ENCODE measurements at places on chromosomes 1 and 21. TPM values are rescaled to one million over a fixed set of nuclear protein-coding genes. Genes with fewer than 3 reads are reported as not detected.
A peak's percentile ranks its signal among the peaks of the same experiment; 100 is the strongest.

DNA sequence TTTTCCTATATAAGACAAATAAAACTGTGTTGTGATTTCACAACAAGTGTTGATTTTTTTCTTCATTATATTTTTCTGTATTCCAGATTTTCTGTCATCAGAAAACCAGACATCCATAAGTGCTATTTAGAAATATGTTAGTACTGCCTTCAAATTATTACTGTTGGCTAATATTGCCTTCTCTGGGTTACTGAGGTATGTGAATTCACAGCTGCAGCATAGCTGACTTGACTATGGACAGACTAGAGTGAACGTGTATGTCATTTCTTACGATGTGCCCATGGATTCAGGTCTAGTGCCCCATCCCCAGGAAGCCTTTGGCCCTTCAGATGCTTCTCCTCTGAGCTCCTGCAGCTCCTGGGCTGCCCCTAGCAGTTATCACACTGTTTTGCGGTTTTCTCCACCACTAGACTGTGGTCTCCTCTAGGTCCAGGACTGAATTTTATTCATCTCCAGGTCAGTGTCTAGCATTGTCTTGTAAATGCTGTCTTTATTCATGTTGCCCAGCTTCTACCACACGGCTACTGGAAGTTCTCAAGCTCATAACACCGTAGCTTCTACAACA lies 118.5 kb downstream of the FGGY start:
- no peak for DNase-seq

GRCh38 chr1:185284533-185285276 lies 32.3 kb downstream of the IVNS1ABP start:
- peak; percentile 63 for DNase-seq

GRCh38 chr1:63307196-63307794 lies 15.1 kb upstream of the FOXD3 start:
- DNase-seq = no peak

The ACTA1 gene
- total RNA-seq = 18.7 TPM

GRCh38 chr1:185309566-185309965 lies 7.5 kb downstream of the IVNS1ABP start:
- DNase-seq = peak; percentile 25

The C8A gene
- total RNA-seq = not detected

- DNase-seq = no peak
Measured at GRCh38 chr1:229192031-229192430, 78.9 kb upstream of the RAB4A start.

GRCh38 chr1:7531562-7532340 lies 239.3 kb upstream of the VAMP3 start:
- no peak for DNase-seq

GRCh38 chr1:2971101-2971501 lies 50.2 kb upstream of the ACTRT2 start:
- DNase-seq = no peak

DNA sequence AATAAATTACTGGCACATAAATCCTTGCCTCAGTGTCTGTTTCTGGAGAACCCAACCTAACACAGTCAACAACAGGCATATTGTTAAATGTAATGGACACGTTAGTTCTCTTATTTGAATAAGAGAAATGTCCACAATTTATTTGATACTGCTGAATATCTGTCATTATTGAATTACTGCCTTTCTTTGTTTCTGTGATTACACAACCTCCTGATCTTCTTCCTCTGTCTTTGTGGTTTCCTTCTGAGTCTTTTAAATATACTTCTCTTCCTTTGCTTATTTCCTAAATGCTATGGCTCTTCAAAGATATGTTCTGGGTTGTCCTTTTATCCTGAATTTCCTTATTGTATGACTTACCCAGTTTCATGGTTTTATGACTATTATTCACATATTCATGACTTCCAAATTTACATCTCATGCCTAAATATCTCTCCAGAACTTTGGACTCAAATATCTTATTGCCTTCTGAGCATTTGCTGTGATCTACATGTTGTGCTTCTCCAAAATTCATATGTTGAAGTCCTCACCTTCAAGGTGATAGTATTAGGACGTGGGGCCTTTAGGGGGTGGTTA lies 39.9 kb downstream of the MSH4 start:
- DNase-seq = no peak

GRCh38 chr1:206709772-206710459 lies 25.2 kb downstream of the MAPKAPK2 start:
- DNase-seq = no peak

GRCh38 chr1:242178924-242179708 lies 180.2 kb upstream of the MAP1LC3C start:
- no peak for DNase-seq

- DNase-seq = no peak
Measured at GRCh38 chr21:41916888-41917433, 36.9 kb downstream of the C2CD2 start.

GRCh38 chr1:85078903-85079302 lies 30.6 kb upstream of the MCOLN3 start:
- DNase-seq = peak; percentile 50

DNA sequence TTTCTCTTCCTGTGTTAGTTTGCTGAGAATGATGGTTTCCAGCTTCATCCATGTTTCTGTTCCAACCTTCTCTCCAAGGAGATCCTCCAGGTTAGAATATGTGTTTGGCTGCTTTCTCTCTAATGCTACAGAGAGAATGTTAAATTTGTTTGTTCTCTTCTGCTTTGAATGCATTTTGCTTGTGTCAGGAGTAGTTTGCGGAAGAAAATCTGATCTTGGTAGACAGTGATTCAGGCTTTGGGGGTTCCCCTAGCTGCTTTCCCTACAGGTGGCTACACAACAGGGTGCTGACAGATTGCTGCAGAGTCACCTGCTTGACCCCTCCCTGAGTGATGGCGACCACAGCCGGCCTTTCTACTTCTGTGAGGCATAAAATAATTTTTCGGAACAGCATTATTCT lies 41.8 kb downstream of the MACO1 start:
- DNase-seq = no peak

DNA sequence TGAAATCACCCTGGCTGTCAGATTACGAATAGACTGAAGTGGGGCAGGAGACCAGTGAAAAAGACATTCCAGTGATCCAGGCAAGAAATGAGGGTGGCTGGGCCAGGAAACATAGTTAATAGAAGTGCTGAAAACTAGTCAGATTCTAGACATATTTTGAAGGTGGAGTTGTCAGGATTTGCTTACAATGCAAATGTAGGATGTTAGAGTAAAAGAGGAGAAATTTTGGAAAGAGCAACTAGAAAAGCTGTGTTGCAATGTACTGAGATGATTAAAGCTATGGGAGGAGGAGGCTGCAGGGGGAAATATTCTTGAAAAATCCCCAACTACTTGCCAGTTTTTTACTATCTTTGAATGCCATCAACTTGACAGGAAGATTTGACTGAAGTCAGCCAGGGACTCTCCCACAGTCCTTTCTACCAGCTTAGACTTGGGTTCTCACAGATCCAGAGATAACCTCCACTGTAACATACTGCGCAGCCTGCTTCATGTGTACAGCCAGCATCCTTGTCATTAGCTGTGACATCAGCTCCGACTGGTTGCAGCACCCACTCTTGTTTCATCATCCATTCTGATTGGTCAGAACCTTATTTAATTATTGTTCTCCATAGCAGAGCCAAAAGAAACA lies 109.7 kb downstream of the TSEN15 start:
- DNase-seq = peak; percentile 84

- peak; percentile 55 for DNase-seq
Measured at GRCh38 chr1:88595355-88596002, 88.6 kb upstream of the PKN2 start.

The ELAPOR1 gene
- total RNA-seq = not detected

- DNase-seq = no peak
Measured at GRCh38 chr1:18344755-18345154, 136.0 kb upstream of the KLHDC7A start.

The PTBP2 gene
- 89.6 TPM for total RNA-seq

DNA sequence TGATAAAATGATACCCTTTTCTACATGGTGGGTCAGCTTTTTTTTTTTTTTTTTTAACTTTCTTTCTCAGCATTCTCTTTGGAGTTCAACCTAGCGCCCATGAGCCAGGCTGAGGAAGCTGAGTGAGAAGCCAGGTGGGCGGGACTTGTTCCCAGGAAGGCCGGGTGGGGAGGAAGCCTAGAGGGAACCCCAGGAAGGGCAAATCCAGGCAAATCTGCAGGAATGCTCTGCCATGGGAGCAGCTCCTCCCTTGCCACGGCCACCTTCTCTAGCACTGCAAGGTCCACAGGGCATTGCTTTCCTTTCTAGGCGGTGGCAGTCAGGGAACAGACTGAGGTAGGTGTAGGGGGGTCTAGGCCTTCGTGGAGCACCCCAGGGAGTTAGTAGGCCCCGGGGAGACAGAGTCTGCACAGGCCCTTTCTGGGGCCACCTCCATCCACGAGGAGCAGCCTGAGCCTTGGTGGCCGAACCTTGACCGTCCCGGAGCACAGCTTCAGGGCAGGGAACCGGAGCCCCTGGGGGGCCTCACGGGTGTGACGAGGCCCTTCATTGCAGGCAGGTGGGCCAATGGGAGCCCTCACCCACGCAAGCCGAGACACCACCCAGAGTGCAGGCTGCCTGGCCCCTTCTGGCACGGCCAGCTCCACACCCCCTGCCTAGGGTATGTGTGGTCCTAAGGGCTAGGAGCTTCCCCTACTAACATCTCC lies 18.2 kb upstream of the CCDC27 start:
- DNase-seq = no peak

- peak; percentile 56 for DNase-seq
Measured at GRCh38 chr21:25640202-25640942, 1.3 kb downstream of the JAM2 start.

The PCAT6 gene
- total RNA-seq = 19.8 TPM

GRCh38 chr1:155706139-155706538 lies 17.2 kb downstream of the DAP3 start:
- peak; percentile 47 for DNase-seq

The REN gene
- total RNA-seq = not detected

- no peak for DNase-seq
Measured at GRCh38 chr1:28123461-28123961, 35.1 kb upstream of the EYA3 start.

GRCh38 chr1:115336741-115337140 lies 1.3 kb downstream of the NGF start:
- no peak for DNase-seq

The FCMR gene
- total RNA-seq = not detected

DNA sequence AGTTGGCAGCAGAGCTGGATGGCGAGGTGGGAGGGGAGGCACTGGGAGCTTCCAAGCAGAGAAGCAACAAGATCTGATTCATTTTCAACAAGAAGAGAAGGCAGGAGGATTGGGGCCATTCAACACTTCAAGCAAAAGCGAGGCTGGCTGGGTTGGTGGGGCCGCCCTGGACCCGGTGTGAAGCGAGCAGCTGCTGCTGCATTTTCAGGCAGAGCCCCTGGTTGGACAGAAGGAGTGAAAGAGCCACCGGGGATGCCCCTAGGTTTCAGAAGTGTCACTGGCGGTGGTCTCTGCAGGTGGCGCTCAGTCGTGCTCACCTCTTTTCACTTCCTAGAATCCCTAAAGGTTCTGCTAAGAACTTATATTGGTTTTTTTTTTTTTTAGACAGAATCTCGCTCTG lies 18.0 kb downstream of the SLC2A7 start:
- DNase-seq = no peak

The CYP4Z1 gene
- not detected for total RNA-seq

The AMPD1 gene
- total RNA-seq = not detected

Measured in cardiac muscle cell (in vitro differentiated cells and primary cell).